ENCODE measurements at places on chromosomes 5 and 9.
A peak's percentile ranks its signal among the peaks of the same experiment; 100 is the strongest.

DNA sequence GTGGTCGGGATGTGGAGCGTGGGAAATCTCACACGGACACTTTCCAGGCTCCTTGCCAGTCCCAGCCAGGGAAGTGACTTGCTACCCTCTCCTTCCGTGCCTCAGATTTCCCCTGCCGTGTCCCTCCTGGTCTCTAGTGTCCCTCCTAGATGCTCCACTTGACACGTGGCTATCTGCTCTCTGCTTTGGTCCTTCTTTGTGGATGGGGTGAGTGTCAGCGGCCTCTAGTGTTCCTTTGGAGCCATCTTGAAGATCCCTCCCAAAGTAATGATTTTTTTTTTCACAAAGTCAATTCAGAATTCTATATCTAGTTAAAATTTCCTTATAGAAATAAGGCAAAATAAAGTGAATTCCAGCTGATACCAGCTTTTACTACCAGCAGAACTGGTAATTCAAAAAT is 117.7 kb downstream of the MRPL36 start:
- DNase-seq = no peak

- peak; percentile 22 for DNase-seq
Measured at GRCh38 chr5:57199866-57200265, 26.0 kb downstream of the GPBP1 start.

DNA sequence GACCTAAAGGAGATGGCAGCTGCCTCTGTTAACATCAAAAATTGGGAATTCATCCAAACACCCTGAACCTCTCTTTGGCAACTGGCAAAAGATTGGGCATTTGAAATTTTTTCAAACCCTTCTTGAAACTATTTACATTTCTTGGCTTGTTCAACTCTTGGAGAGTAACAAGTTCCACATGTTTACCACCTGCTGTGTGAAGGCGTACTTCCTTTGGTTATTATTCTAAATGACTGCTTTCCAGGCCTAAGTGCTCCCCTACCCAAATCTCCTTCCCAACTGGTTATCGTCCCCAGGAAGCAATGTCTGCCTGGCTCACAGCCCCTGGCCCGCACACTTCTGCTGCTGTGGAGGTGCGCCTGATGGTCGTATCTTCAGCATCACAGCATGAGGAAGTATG is 422.7 kb downstream of the DMAC1 start:
- no peak for DNase-seq

- no peak for DNase-seq
Measured at GRCh38 chr5:64836786-64837185, 68.1 kb downstream of the CWC27 start.

DNA sequence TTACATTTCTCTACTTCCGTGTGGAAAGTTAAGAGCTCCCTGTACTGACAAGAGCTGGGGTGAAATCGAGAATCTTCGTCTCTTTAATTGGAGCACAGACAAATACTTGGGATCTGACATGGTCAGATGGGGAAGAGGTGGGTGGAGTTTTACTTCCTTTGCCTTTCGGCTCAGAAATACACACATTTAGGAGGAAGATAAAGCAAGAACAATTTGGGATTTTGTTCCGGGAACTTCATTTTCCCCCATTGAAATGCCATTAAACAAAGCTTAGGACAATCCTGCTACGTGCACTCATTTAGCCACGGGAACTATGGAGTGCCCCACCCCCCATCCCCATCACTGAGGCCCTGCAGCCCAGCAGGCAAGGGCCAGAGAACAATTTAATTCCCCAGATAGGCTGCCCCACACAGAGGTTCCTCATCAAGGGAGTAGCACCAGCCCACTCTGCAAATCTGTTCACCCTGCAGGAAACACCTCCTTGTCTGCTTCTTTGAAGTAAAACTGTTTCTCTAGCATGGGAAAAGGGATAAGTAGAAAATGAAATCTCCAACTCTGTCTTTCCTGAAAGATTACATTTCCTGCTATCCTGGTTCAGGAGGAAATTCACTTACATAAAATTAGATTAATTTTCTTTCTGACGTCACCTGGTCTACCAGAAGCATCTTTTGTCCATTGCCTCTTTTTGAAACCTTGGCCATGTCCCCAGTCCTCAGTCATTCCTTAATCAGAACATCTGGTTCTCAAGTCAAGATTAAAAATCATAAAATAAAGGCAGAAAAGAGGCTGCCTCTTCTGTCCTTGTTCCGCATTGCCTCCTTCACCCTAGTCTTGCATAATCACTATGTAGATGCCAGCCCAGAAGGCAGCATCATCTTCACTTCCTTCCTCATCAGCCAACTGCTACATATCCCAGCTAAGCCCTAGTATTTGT is 206.4 kb downstream of the ENC1 start:
- peak; percentile 90 for DNase-seq

Data from Kasumi-1 (cell line).